ENCODE measurements at places on chromosomes 2 and 18.

DNA sequence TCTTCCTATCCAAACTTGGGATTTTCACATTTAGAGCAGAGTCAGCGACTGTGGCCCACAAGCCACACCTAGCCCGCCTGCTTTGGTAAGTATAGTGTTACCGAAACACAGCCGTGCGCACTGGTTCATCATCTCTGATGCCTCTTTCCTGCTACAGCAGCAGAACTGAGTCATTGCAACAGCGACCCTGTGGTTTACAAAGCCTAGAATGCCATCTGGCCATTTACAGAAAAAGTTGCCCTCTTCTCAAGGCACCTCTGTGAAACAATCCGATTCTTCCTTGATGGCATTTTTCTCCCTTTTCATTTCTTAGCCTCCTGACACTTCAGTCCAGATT, 10.7 kb upstream of the IAH1 start:
- no peak for DNase-seq

DNA sequence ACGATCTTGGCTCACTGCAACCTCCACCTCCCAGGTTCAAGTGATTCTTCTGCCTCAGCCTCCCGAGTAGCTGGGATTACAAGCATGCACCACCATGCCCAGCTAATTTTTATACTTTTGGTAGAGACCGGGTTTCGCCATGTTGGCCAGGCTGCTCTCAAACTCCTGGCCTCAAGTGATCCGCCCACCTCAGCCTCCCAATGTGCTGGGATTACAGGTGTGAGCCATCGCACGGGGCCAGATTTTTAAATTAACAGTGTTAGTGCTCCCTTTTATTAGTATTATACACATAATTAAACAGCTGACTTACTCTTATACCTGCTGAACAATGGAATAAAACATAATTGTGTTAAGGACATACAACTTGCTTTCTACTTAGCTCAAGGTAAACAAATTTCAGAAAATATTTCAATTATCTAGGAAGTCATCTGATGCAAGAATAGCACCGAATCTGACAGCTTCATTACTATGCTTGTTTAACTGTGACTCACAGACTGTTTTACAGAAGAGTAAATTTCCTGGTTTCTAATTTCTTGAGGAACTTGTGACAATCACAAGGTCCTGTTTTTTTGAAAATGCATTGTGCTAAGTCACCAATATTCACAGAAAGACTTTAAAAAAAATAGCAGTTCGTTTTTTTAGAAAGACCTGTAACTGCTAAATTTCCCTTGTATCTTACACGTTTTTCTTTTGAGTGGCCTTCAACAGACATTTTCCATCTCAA, 51.2 kb downstream of the SPIRE1 start:
- no peak for DNase-seq

DNA sequence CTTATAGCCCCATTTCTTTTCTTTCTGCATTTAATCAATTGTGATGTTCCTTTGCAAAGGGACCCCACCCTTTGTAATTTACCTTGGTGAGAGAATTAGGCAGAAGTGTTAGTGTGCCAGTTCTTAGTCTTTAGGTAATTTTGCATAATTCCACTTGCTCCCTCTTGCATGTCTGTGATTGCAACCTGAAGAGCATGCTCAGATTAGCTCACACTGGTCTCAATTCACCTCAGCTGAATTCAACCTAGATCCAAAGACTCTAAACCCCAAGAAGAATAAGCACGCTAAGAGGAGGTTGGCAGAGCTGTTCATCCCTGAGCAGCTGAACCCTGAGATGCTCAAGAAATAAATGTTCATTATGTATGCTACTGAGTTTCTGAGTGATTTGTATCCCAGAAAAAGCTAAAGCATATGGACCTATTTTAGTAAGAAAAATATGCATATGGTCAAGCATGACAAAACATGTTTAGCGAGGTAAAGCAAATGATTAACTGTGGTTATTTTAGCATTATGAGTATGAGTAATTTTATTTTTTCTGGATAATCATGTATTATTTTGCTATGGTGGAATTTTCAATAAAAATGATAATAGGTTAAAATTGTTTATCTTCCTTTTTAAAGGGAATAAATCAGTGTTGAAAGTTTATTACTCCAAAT, 299.2 kb upstream of the ZSWIM2 start:
- DNase-seq: no peak

- DNase-seq: no peak
These were observed 123.1 kb downstream of the ARHGAP15 start for GRCh38 chr2:143252138-143252907.

- no peak for DNase-seq
These were observed 5.3 kb upstream of the FLACC1 start for GRCh38 chr2:201362396-201362795.

All from cortex of kidney (tissue), 1 donor.